ENCODE measurements at places on chromosomes 6 and 20. TPM values are rescaled to one million over a fixed set of nuclear protein-coding genes. Genes with fewer than 3 reads are reported as not detected.

BACH2 gene
- 2.0 TPM for total RNA-seq

DNA sequence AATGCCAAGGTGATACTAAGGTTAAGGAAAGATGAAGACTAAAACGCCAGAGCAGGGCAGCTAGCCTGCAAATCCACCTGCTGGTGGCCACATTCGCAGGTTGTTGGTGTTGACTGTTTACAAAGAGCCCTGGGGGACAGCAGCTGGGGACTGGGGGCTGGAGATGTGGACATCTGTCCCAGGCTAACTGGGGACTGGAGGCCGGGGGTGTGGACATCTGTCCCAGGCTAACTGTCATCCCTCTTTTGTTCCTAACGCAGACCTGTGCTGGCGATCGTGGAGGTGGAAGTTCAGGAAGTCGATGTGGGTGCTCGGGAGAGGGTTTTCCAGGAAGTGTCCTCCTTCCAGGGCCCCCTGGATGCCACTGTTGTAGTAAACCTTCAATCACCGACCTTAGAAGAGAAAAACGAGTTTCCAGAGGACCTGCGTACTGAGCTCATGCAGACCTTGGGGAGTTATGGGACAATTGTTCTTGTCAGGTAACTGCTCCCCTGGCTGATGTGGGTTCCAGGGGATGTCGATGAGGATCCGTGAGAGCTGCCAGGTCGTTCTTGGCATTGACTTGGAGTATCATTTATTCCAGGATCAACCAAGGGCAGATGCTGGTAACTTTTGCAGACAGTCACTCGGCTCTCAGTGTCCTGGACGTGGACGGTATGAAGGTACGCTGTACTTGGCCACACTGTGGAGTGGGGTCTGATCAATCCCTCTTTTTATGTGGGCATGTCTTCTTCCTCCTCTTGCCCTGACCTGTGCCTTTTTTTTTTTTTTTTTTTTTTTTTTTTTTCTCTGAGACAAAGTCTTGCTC lies 87.0 kb downstream of the SERAC1 start:
- no peak for DNase-seq

- no peak for DNase-seq
Observed at GRCh38 chr6:43717822-43718221, 30.2 kb upstream of the MRPS18A start.

GRCh38 chr6:44715188-44715587 lies 327.7 kb downstream of the CDC5L start:
- DNase-seq: no peak

TBXT gene
- total RNA-seq: not detected

GRCh38 chr6:153989989-153990388 lies 49.1 kb upstream of the OPRM1 start:
- DNase-seq: no peak

DNA sequence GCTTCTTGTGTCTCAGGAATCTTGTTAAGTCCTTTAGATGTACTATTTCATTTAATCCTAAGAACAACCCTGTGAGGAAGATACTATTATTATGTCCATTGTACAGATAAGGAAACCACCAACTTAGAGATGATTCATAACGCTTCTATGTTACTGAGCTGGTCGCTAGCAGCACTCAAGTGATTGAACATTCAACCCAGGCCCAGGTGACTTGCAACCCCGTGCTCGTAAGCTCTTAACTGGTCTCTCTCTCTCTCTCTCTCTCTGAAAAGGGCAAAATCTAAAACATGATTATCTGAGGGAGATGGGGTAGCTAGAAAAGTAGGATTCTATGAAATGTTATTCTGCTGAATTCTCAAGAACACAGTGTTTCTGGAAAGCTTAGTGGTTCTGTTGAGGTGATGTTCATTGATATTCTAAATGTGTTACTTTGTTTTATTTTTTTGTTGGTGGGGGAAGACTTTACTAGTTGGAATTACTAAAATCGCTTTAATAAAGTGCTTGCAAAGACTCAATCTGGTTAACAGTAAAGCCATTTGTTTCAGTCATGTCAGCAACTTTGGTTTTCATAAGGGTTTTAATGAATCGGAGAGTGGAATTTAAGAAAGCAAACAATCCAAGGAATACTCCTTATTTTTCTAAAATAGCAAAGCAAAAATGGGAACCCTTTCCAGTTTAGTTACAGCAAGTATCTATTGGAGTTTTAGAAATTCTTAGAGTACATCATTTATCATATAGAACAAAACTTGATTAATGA lies 265.0 kb upstream of the TAB2 start:
- DNase-seq: no peak

DNA sequence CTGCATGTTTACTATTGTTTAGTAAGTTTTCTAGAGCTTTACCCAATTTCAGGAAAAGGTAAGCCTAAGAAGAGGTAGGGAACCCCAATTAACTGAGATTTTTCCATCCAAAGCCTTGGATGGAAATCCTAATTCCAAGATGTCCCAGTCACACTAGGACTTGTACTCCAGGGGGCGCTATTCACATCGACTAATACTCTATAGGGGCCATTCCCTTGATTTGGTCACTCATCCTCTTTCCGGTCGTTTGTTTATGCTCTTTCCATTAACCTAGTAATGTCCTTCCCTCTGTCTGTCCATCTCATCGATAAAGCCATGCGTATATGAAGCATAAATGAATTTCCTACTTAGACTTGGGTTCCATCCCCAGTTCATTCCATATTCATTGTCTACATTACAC lies 80.8 kb upstream of the FUCA2 start:
- peak; percentile 70 for DNase-seq

GRCh38 chr20:49562311-49563014 lies 5.5 kb downstream of the PTGIS start:
- peak; percentile 41 for DNase-seq

NINL gene
- total RNA-seq: 0.04 TPM

- no peak for DNase-seq
Observed at GRCh38 chr20:3890999-3891929, 2.1 kb downstream of the PANK2 start.

All from K562 (cell line).